ENCODE measurements at places on chromosomes 7 and 10.

- no peak for DNase-seq
These were observed 1.3 kb upstream of the VDAC2 start for GRCh38 chr10:75209086-75209920.

GRCh38 chr10:6610647-6611046, 30.6 kb upstream of the PRKCQ start:
- DNase-seq = no peak

DNA sequence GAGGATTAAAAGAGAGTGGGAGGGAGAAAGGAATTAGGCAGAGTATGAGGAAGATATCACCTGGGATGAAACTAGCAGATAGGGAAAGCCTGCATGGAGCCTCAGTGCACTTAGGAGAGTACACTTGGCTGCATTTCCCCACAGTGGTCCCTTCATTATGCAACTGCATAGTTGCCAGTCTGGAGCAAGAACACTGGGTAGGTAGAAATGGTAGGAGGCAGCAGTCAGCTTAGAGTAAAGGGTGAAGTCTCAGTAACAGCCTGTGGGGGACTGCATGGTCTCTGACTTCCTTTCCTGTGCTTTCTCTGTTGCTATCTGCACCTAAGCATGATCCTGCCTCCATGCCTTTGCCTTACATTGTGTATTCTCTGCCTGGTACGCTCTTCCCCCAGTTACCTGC, 14.0 kb upstream of the PCGF5 start:
- no peak for DNase-seq

DNA sequence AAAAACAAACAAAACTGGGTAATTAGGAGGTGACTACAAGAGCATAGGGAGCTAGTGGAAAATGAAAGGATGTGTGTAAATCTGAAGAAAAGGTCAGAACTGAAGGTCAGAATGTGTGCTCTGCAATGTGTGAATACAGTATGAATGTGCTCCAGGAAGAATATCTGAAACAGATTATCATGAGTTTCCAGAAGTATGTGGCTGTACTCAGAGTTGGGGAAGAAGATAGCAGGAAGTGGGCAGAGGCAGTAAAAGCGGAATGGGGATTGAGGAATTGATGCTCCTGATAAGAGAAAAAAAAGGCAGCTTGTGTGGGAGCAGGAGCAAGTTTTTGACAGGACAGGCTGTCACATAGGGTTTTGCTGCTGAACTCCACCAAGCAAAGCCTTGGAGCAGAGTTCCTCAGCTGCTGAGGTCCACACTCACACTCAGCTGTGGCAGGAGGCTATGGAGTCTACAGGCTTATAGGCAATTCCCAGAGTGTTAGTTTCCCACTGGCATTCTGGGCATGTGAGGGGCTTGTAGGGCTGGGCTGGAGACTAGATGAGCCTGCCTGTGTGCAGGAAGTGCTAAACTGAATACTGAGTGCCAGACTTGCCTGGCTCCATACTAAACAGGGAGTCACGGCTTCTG, 22.9 kb downstream of the H2AZ2 start:
- DNase-seq = no peak

DNA sequence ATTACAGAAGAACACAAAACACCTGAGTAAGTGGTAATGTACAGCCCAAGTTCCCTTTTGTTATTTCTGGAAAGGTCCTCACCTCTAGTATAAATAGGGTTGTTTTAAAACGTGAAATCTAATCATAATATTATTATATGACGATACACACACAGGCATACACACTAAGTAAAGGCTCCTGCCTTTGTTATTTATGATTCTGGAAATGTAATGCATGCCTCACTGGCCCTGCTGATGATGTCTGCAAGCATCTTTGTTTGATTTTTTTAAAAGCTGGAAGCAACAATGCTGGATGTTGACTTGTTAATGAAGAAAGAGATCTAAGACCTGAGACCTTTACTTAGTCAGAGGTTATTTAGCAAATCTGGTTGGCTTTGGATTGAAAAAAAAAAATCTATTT, 307.4 kb upstream of the SORCS1 start:
- DNase-seq = no peak

DNA sequence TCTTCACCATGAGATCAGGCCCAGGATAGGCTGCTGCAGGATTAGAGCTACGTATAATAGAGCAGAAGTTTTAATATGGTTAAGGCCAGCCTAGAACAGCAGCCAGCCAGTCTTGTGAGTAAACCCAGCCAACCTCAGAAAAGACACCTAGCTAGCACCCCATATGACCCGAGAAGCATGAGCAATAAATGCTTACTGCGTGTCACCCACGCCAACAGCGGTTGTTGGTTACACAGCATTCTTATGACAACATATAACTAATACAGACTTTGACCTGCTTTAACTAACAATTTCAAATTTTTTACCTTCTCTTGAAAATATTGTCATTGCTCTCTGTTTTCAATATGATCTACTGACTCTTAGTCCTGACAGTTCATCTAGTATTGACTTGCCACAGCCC, 105.7 kb downstream of the HBP1 start:
- DNase-seq = no peak

- no peak for DNase-seq
These were observed 171.2 kb downstream of the GFRA1 start for GRCh38 chr10:116101616-116102315.

DNA sequence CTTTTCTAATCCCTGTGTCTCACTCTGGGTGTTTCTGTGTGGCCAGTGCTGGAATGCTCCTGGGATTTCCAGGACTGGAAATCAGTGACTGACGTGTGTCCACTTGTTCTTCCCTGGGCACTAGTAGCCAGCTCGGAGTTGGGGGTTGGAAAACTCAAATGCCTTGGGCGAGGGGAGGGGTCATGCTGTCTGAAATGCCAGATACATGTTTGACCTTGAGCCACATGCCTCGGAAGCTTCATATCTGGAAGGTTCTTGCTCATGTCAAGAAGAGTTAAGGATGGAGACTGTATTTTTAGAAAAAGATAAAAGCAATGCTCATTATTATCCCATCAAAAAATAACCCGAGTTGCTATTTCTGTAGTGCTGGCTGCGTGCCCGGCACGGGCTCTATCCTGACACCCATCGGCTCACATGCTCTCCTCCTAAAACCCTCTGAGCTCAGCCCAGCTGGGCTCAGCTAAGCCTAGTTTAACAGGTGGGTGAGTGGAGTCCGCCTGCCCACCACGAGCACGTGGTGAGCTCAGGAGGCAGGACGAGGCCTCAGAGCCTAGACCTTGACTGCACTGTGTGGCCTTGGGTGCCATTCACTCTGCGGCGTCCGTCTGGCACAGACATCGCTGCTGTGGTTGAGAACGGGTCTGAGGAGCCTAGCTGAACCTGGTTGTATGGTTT, 6.4 kb downstream of the DPYSL4 start:
- no peak for DNase-seq

DNA sequence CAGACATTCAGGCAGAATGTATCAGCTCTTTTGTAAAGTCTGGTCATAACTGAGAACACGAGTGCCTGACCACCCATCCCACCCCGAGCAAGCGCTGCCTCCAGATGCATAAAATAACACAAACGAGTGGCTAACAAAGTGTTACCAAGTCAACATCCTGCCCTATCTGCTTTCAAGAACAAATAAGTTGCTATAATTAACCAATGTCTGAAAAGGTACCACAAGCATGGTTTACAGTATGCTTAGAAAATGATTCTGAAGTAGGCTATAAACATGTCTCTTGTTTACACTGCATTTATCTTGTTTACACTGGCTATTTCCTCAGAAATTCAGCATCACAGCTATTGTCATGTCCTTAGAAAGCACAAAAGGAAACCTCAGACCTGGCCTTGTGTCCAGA, 49.5 kb downstream of the PIK3AP1 start:
- peak; percentile 4 for DNase-seq

GRCh38 chr10:74290708-74291107, 139.7 kb downstream of the ADK start:
- no peak for DNase-seq

- no peak for DNase-seq
These were observed 25.7 kb upstream of the SEC61A2 start for GRCh38 chr10:12103802-12104201.

- DNase-seq = no peak
These were observed 47.4 kb upstream of the EZH2 start for GRCh38 chr7:148931470-148931869.

DNA sequence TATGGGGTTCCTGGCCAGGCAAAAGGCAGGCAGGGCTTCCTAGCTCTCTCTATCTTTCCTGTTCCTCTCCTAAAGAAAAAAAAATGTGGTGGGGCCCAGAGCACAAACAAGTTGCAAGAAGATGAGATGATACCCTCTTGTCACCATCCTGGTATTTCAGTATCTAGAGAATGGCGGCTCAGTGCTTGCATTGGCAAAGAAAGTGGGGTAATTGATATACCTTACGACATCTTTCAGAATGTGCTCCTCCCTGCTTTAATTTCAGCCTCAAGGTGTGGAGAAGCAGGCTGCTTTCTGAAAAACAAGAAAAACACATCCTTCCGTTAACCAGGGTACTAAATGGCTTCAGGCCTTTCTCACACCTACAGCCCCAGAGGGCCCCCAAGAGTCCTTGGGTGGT, 34.5 kb upstream of the CUX1 start:
- DNase-seq = no peak

- DNase-seq = no peak
These were observed 388.2 kb downstream of the NEBL start for GRCh38 chr10:20508921-20509320.

GRCh38 chr7:149430192-149430591, 30.7 kb downstream of the ZNF777 start:
- DNase-seq = no peak

GRCh38 chr7:97006816-97007582, 1.6 kb downstream of the DLX6 start:
- DNase-seq = no peak

DNA sequence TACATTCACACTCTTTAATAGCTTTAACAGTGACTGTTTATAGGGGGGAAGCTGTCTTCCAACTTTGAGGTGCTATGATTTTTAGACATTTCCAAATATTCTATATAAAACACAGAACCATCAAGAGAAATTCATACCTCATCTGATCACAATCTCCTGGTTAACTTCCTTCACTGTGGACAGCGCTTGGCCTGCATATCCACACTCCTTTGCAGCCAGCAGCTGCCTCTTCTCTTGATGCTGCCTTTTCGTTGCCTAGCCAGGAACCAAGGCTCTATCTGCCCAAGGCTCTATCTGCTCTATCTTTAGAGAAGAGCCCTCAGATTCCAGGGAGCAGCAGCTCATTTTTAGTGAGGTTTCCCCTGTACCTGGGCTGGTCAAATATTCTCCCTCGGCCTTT, 252.0 kb downstream of the PTEN start:
- DNase-seq = no peak

DNA sequence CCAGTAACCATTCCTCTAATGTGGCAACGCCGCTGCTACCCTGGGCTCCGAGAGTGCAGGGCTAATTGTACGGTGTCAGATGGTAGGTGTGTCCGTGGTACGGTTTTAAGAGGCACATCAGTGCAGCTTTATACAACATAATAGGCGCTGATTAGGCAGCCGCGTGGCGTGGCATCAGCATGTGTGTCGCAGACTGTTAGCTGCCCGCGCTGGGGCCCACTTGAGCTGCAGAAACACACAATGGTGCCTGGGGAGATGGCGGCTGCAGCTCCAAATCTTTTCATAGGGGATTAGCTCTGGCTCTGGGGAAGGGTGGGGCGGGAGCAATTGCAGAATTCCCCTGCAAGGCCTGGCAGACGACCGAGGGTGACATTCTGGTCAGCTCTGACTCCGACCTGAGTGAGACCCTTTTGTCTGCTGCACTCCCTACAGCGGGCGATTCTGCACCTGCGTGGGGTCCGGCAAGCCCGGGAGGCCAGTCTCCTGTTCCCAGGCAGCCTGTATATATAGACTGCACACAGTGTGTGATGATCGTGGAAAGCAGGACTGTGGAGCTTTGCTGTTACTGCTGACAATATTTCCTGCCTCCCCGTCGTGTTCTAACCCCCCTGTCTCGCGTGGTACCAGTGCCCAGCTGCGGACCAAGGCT, 722.7 kb upstream of the CELF2 start:
- DNase-seq = no peak

- no peak for DNase-seq
These were observed 96.1 kb upstream of the MKLN1 start for GRCh38 chr7:131231381-131232220.

GRCh38 chr7:50121286-50121685, 28.2 kb upstream of the ZPBP start:
- DNase-seq = no peak

DNA sequence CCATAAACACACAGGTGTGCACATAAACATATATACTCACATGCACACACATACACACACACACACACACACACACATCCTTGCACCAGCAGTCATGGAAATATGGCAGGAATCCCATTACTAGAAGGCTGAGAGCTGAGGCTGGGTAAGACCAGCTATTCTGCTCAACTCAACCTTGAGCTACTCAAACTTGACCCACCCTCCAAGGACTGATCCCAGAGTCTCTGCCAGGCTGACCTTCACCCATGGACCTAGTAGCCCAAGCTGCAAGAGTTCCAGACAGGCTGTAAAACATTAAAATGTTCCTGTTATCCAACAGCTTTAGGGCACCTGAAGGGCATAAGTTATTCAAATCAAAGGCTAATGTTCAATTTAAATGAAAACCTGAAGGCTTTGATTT, 134.6 kb downstream of the FRMD4A start:
- DNase-seq = no peak

- no peak for DNase-seq
These were observed 67.7 kb downstream of the GPAM start for GRCh38 chr10:112115781-112116385.

DNA sequence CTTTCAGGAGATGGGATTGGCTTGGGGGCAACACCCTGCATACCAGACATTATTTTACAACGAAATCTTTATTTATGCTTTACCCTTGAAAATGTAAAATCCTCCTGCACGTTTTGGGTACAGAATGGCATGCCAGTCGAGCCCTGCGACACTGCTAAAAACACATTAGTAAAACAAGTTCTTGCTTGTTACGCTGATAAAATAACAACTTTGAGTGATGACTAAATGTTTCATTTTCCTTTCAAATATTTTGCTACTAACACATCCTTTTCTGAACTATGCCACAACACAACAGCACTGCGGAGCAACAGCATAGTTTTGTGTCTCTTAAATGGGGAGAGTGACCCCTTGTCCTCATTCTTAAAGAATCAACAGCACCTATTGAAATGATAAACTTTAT, 76.0 kb upstream of the SEMA3D start:
- no peak for DNase-seq

DNA sequence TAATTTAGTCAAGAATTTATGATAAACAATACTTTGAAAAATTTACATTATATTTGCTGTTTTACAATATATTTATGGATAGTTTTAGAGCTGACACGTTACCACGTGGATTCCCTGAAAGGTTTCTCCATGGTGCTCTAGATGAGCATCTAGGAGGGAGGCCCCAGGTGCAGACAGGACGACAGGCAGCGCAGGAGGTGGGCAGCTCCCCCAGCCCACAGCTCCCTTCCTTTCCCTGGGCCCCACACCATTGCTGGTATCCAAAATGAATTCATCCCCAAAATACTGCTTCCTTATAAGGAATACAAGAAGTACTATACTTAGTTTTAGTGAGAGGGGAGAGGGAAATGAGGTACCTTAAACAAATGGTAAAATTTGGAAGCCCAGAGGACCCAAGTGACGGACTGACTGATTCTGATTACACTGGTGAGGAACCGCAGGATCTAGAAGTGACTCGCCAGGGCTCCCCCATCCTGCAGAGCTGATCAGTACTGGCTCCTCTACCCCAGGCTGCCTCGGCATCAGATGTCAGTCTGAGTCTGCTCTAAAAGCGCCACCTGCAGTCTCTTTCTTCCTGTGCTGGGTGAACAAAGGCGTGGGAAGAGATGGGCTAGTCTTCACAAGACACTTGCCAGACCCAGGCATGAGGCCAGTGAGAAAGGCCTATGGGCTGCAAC, 89.2 kb downstream of the DLG5 start:
- DNase-seq = peak; percentile 75

GRCh38 chr10:25912866-25913265, 21.2 kb upstream of the MYO3A start:
- DNase-seq = no peak

GRCh38 chr10:54843085-54843646, 42.1 kb upstream of the PCDH15 start:
- no peak for DNase-seq
